Posterior cingulate gyrus (tissue), 11 donors: ENCODE measurements at places on chromosomes 2 and 18.

- DNase-seq = no peak
Measured at GRCh38 chr2:102110171-102110570, 32.4 kb upstream of the IL1R1 start.

GRCh38 chr2:203625701-203626100 is 80.7 kb upstream of the CD28 start:
- DNase-seq = no peak

- peak; percentile 72 for DNase-seq
Measured at GRCh38 chr2:73283545-73284295, 558 bp downstream of the FBXO41 start.

GRCh38 chr2:109447251-109447661 is 166.5 kb downstream of the SEPTIN10 start:
- DNase-seq = peak; percentile 77

DNA sequence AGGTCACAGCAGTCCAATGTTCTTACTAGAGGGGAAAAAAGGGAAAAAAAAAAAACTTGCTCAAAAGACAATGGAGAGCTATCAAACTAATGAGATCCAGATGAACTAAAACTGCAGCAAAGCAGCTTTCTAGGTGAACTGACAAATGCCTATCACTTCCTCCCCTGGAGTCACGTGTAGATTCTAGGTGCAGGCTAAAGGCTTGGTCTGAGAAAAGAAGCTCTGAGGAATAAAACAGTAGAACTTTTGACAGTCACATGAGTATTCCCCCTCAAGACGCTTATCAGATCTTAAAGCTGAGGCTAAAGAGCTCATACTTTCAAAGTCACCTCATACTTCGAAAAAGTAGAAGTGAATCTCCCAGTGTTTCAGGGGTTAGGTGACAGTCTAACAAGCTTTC is 42.3 kb downstream of the SMAD2 start:
- DNase-seq = no peak

GRCh38 chr2:149928011-149928410 is 340.4 kb upstream of the MMADHC start:
- DNase-seq = no peak

DNA sequence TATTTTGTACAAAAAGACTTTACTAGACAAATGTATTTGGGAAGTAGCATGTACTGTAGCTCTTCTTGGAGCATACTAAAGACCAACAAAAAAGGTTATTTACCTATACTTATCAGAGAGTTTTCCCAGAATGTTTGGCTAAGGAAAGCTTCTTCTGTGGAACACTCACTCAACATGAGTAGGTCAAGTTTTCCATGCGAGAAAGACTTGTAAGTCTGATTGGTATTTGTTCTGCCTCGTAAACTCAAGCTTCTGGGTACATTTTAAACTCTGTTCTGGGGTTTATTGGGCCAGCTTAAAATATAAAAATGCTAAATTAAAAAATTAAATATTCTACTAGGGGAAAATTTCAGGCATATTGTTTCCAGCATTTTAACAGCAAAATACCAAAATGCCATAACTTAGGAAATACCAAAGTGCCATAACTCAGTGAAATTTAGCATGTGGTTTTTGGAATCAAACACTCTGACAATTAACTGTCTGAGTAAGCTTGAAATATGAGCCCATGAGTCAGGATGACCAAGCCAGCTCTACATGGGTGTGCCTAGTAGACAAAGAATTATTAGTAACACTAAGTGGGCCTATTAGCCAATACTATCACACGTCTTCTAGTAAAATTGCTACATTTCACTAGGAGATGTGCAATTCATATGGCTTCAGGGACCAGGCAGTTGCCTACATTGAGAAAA is 47.3 kb upstream of the SERPINE2 start:
- no peak for DNase-seq

DNA sequence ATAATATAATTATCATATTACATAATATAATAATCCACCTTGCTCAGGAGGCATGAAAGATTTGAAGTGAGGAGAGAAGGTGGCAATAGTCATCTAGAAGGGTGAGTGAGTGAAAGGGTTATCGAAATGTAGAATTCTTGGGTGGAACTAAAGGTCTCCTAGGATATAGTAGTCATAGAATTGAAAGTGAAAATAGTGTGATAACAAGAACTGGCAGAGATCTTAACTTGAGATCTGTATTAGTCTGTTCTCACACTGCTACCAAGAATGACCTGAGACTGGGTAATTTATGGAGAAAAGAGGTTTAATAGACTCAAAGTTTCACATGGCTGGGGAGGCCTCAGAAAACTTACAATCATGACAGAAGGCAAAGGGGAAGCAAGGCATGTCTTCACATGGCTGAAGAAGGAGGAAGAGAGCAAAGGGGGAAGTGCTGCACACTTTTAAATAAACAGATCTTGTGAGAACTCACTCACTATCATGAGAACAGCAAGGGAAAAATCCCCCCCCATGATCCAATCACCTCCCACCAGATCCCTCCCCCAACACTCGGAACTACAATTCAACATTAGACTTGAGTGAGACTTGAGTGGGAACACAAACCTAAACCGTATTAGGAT is 351.5 kb downstream of the NR4A2 start:
- DNase-seq = no peak

DNA sequence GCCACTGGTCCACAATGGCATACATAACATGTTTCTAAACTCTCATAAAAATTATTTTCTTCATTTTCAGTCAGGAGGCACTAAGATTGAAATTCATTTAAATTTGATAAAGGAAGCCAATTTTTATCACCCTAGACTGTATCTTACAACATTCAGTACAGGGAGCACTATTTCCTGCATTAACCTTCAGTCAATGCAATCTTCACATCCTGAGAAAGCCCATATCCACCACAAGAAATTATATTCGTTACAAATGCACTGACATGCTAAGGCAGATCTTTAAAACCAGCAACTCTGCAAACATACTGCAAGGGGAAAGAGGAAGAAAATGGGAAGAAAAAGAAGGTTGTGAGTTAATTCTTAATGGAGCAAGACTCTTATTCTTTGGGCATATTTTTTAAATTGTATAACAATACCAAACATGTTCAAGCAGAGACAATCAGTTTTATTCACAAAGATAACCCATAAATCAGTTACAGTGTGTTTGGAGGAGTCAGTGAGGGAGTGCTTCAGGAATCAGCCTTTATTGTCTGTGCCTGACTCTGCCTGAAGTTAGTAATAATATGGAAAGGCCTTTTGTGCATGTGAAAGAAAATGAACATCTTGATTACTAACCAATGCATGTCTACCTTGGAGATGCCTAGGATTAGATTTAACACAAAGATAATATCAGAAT is 370.1 kb downstream of the FBXO15 start:
- DNase-seq = no peak

- DNase-seq = peak; percentile 27
Measured at GRCh38 chr2:241463276-241464135, 44.9 kb downstream of the STK25 start.

DNA sequence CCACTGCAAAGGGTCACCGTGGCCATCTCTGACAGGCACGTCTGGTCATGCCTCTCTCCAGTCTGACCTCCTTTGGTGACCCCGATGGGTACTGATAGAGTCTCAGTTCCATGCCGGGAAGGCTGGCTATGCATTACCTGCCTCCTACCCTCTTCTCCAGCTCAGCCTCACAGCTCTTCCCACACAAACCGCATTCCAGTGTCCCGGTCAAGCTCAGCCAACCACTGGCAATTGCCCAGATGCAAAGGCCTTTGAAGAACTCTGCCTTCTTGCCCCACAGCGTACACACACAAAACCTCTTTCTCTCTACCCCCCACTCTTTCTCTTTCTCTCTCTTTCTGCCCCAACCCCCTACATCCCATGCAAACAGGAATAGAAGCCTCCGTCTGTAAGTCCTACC is 37.6 kb downstream of the TMEM163 start:
- DNase-seq = no peak

GRCh38 chr2:180540761-180541160 is 439.6 kb upstream of the UBE2E3 start:
- DNase-seq = no peak

- DNase-seq = no peak
Measured at GRCh38 chr2:226885769-226886435, 50.0 kb downstream of the RHBDD1 start.

GRCh38 chr18:76822506-76823160 is at the start of gene ZNF236:
TSS of gene ZNF236 (plus strand) at chr18:76822557. CDS start at chr18:76822608, 51 bp downstream.
- DNase-seq = peak; percentile 87

DNA sequence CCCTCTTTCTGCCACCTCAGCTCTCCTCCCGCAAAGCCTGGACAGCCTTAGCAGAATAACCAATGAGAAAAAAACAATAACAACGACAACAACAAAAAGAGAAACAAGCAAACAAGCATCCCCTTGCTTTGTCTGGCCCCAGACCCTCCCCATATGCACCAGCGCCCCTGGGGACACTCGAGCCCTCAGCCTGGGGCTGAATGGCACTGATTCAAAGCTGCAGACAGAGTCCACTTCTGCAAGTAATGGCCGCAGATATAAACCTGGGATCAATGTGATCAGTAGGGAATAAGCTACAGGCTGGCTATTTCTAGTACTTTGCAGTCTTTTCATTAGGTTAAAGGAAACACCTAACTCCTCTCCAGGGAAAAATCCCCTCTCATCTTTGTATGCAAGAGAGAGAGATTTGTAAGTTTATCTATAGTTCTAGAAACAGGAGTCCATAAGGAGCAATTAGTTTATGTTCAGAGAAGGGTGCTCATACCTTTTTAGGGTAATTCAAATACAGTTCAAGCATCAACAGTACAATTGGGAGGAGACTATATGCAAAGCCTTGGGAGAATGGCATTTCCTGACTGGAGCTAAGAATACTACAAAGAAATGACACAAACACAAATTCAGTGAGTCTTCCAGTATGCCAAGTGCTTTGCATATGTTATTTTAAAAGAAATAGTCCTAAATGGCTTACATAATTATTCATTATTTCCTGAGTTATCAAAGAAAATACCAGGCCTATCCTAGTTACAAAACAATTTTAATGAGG is 122.3 kb upstream of the DDX18 start:
- no peak for DNase-seq

DNA sequence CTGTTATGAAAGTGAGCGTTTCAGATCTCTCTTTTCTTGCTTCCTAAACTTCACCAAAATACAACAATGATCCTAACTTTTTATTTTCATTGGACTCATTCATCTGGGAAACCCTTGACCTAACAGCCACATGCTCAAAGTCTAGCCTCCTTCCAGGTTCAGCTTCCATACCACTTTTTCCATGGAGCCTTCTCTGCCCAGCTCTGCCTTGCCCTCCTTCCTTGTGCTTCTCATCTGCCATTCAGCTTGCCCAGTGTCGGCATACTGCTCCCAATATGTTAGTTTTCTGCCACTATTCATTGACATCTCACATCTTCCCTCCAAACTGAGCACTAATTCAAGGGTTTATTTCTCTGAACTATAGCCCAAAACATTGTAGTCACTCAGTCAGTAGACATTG is 214.7 kb downstream of the RAD51AP2 start:
- DNase-seq = no peak

DNA sequence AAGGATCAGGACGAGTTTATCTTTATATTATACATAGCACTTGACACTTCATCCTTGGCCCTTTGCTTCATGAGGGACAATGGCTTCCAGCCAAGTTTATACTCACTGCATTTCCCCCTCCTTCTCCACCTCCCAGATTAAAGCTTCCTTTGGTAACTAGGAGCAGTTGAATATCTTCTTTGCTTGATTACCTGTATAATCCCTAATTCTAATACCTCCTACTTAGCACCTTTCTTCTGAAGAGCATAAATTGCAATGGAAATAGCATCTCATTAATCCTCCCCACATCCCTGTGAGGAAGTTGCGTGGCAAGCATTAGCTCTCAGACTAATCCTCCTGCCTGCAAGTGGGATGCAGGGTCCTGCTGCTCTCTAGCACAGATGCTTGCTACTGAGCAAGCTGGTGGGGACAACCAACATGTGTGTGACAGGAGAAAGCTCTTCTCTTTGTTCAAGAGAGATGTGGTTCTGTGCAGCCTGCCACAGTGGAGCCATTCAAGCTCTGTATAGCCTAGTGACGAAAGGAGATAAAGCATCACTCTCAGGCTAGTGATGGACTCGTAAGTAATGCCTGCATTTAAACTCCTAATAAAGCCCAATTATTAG is 19.1 kb downstream of the KLHL14 start:
- DNase-seq = no peak

DNA sequence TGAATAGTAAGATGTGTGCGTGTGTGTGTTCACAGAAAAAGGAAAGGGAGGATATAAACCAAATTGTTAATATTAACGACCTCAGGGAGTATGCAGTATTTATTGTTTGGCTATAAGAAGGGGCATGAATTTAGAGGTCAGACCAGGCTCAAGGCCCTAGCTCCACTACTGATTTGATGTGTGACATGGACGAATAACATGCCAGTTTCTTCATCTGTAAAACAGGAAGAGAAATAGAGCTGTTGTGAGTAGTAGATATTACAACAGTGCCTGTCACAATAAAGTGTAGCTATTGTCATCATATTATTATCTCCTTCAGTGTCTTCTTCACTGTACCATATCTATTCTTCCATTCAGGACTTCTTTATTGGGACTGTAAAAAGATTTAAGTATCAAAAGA is 4.1 kb upstream of the MAT2A start:
- no peak for DNase-seq

GRCh38 chr2:218067523-218067922 is 1.5 kb upstream of the RUFY4 start:
- DNase-seq = no peak

GRCh38 chr2:108944601-108945331 is 44.3 kb downstream of the EDAR start:
- no peak for DNase-seq

DNA sequence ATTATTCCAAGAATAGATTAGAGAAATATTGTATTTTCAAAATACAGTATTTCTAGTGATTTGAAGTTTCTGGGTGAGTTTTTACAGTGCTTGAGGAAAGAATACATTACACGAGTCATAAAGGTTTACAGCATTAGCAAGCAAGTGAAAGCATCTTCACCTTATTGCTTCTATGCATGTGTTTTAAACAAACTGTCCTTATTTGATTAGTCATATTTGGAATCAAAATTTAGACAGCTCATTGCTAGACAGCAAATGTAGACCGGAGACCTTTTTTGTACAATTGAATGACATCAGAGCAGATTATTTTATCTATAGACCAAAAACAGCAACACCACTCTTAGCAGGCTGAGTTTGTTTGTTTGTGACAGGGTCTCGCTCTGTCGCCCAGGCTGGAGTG is 69.2 kb downstream of the FAM161A start:
- no peak for DNase-seq

- DNase-seq = no peak
Measured at GRCh38 chr2:180664507-180664906, 315.9 kb upstream of the UBE2E3 start.

- DNase-seq = no peak
Measured at GRCh38 chr2:173555833-173556232, 201.2 kb downstream of the CDCA7 start.

- DNase-seq = peak; percentile 39
Measured at GRCh38 chr2:27191070-27191829, 20.6 kb upstream of the ATRAID start.

- peak; percentile 71 for DNase-seq
Measured at GRCh38 chr2:146927080-146927711, 917.6 kb upstream of the ACVR2A start.

DNA sequence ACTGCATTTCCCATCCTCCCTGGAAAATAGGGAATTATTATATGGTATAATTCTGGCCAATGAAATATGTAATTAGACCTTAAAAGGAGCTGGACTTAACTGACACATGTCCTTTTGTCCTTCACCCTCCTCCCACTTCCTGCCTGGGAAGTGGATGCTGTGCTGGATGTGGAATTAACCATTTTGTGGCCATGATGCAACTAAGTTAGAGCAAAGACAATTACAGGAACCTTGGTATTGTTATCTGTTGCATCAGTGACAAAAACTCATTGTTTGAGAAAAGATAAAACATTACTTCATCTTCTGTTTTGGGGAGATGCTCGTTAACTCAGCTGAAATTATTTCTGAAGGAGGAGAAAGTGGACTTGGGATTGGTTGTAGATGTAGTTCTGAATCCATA is 227.7 kb upstream of the BOD1L2 start:
- no peak for DNase-seq
